ENCODE measurements at places on chromosomes 4 and X.

DNA sequence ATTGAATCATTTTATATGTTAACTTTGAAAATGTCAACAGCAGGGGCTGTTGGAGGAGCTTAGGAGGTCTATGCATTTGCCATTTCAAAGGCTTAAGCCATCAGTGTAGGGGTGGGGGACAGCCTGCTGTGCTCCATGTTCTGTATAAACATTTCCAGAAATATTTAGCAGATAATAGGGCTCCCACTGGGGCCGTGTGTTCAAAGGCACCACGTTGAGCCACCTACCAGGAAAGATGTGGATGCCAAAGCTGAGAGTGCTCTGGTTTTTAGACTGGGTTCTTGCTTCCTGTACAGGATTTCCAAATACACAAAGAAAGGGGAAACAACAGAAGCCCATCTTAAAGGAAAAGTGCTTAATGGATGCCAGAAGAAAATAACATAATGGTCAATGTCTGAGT lies 219.5 kb downstream of the CENPC start:
- no peak for DNase-seq

GRCh38 chr4:61446941-61447340 lies 246.8 kb downstream of the ADGRL3 start:
- DNase-seq: no peak

- DNase-seq: no peak
Observed at GRCh38 chr4:5954056-5954760, 61.3 kb upstream of the CRMP1 start.

GRCh38 chr4:168131196-168131595 lies 38.9 kb downstream of the ANXA10 start:
- no peak for DNase-seq

GRCh38 chrX:130171446-130172126 lies at the start of gene RAB33A:
Gene RAB33A (plus strand): TSS chrX:130171962. CDS start chrX:130172063, 101 bp downstream.
- no peak for DNase-seq

- no peak for DNase-seq
Observed at GRCh38 chrX:23936180-23936579, 28.4 kb downstream of the CXorf58 start.

- no peak for DNase-seq
Observed at GRCh38 chr4:85086721-85087120, 120.2 kb upstream of the WDFY3 start.

GRCh38 chr4:16952896-16953630 lies 54.6 kb upstream of the LDB2 start:
- DNase-seq: no peak

GRCh38 chr4:143554728-143555597 lies 41.5 kb downstream of the SMARCA5 start:
- no peak for DNase-seq

DNA sequence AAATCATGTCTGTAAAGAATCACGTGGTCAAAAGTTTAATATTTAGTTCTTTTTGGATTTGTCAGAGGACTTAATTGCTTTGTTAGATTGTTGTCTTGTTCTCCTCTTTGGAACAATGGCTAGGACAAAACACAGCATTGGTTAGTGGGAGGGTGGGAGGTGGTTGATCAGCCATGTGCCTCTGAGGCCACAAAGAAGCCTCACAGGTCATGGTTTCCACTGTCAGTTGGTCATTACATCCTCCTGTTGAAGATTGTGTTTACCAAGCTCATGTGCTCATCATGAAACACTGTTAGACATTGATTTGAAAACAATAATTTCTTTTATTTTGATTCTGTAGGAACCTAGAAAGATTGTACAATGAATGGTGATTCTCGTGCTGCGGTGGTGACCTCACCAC lies 31.9 kb downstream of the ADD1 start:
- no peak for DNase-seq

GRCh38 chr4:137545461-137545861 lies 13.2 kb upstream of the PCDH18 start:
- DNase-seq: no peak

DNA sequence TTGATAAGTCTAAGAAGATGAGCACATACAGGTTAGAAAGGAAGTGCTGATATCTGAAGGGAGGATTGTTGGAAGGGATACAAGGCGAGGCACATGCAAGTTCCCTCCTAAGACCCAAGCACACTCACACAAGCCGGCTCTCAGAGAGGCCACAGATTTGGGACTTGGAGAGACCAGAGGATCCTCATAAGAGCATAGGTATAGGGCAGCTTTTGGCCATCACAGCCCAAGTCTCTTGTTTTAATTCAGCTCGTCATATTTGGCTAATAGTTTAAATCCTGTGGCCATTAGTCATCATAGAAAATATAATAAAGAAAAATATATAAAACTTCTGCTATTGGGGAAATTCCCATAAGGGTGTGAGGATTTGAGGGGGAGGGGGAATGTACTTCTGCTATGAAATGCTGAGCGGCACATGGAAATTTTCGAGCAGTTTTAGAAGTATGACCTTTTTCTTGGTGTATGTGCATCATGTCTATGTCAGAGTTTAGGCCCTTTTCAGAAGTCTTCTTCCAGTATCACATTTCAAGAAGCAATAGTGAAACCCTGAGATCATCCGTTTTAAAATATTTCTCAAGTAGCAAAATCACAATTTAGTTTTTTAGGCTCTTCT lies 97.7 kb downstream of the NFKB1 start:
- no peak for DNase-seq

DNA sequence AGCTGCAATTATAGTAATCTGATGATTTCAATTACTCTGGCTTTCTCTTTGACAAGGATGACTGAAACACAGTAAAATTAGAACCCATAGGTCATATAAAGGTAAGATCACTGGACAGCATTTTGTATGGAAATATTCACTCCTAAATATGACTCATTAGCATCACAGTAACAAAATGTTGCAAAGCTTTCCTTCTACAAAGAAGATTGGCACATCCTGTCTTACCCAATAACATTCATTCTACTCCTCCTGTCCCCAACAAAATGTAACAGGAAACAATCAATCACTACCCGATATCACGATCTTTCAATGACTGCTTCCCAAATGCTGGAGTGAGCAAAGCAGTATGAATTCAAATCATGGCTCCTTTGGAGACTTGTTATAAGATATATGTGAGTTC lies 95.3 kb downstream of the FANCB start:
- no peak for DNase-seq

- DNase-seq: no peak
Observed at GRCh38 chrX:46256875-46257274, 288.3 kb downstream of the ZNF674 start.

- DNase-seq: no peak
Observed at GRCh38 chrX:124524852-124525251, 178.5 kb downstream of the SH2D1A start.

GRCh38 chr4:38315286-38315685 lies 348.7 kb upstream of the KLF3 start:
- no peak for DNase-seq

GRCh38 chrX:31461266-31461665 lies 389.4 kb upstream of the FTHL17 start:
- DNase-seq: no peak

DNA sequence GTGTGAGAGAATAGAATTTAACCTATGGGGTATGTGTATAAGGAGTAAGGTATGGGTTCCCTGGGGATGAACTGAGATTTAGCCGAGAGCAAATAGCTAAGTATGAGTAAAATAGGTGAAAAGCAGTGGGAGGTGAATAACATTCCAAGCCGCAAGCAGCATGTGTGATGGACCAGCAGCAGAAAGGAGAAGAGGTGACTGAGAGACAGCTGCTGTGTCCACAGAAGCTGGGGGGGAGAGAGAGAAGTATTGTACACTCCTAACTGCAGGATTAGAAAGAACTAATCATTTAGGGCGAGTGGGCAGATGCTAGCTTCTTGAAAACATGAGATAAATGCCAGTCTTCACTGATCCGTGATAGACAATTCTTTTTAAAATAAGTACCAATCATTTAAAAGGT lies 296.0 kb downstream of the KLHL4 start:
- DNase-seq: no peak

DNA sequence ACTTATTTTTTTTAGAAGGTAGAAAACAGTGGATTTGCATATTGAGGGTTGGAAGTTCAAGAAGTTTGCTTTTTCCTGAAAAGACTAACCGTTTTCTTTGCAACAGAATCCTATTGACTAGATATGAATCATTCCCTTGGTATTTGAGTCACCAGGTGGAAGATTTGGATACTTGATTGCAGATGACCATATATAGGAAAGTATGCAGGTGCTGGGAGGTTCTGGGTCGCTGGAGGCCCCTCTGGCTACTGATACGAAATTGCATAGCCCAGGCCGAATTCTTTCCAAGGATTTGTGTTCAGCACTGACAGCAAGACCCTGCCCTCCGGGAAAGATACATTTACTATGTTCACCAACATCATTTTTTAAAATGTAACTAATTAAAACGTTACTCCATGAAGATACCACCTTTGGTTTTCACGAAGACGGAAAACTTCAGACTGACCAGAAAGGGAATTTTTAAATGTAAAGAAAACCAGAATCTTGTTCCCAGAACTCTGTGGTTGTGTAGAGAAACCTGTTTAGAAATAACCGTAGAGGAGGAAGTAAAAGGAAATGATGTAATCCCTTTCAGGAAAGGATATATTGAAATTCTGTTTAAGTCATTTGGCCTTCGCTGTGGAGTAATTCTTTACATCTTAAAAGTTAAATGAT lies 946 bp downstream of the ANXA3 start:
- no peak for DNase-seq

DNA sequence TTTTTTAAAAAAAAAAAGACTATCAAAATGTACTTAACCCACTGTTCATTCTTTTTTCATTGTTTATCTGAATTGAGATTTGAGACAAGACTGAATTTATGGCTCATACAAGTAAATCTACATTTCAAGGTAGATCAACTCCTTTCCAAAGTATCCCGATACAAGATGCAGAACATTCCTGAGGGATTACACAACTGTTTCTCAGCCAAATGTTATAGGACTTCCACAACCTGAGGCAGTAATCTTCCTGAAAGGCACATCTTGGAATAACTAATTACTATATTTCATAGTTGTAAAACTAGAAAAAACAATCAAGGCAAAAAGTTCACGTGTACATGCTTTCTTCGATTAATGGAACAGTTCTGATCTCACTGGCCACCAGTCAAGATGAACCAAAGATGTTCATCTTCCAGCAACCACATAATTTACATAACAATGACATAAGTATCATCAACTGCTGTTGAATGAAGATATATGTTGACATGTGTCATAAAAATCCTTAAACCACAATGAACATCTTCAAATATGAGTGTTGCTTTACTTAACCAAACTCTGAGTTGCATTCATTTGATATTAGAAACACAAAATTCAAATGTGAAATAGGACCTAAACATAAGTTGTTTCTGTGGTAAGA lies 225.2 kb upstream of the DKK2 start:
- no peak for DNase-seq

DNA sequence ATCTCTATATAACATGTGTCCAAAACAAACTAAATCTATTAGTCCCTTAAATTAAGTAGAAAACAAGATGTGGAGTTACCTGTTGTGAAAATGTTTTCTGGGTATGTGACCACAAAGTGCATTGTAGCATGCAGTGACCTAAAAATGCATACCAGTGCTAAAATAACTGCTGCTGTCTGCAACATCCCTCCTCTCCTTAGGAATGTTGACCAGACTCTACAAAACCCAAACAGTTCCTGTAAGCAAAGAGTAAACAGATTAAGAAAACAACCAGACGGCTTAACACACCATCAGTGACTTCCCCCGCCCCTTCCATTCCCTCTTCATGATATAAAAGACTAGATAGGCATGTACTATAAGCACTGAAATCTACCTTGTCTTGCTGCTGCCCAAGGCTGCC lies 15.8 kb upstream of the RAB33B start:
- no peak for DNase-seq

DNA sequence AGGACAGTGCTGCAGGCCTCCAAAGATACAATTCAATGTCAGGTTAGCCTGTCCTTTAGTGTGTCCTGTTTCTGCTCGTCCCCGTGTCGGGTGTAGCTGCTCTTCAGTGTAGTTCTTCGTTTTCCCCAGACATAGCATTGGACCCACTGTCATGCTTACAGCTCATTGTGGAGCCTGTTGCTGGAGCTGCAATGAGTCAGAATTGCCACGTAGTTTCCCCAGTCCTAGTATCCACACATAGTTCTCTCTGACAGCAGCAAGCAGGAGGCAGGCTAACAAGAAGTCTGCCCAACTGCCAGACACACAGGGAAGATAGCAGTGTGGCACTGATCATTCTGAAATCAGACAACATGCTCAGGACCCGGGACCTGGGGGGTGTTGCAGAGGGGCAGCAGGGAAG lies 49.2 kb downstream of the MOSPD2 start:
- DNase-seq: no peak

- DNase-seq: no peak
Observed at GRCh38 chrX:152823657-152824056, 6.9 kb downstream of the CETN2 start.

DNA sequence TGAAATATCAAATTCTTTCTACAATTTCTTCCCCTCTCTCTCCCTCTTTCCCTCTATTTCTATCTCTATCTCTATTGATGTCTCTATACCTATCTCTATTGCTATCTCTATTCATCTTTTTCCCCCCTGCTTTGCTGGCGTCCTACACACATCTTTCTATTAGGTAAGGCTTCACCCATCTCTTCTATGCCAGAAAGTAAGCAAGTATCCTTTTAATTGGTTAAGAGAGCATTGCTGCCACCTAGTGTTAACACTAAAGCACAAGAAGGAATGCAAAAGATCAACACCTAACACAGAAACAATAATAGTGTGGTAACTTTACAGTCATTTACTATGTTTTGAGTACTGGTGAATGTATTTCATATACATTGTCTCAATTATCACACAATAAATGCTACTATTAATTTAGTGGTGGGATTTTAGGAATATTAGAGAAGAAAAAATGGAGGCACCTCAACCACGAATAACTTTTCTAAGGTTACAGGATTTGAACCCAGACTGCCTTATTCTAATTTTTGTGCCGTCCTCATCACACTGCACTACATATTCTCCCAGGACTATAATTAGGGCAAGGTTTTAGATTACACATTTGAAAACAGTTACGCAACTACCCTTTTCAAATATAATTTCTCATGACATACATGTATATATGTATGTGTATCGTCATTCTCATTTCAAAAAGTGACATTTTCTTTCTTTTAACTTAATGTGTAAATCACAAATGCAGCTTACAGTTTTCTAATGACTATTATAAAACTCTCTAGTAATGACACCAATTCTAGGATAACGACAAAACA lies 3.7 kb upstream of the C4orf36 start:
- DNase-seq: no peak

DNA sequence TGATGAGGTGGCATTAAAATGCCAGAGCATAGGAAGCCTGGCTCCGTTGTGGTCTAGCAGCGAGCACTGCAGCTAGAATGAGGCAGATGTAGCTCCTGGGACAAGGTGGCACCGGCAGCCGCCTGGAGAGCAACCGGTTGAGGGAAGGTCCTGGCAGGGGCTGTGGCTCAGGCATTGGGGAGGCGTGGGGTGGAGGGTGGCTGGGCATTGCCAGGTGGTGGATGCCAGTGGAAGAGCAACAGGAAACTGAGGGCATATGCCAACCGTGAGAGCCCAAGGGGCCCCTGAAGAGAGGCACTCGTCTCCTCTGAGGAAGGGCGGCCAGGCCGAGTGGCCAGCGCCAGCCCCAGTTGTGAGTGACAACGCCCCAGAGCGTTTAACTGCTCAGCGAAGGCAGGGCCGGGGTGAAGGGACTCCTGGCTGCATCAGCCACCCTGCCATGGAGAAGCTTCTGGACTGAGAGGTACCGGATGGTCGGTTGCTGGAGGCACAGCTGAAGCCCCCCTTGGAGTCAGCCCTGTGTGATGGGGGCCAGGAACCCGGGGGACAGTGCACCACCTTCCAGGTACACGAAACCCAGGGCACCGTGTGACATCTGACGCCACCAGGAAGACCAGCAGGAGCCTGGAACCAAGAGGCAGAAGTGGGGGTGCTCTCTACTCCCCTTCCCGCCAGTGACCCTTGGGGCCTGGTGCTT lies 13.2 kb upstream of the PDE6B start:
- no peak for DNase-seq
